ACHN (cell line): ENCODE measurements at places on chromosomes 3 and 15.
A peak's percentile ranks its signal among the peaks of the same experiment; 100 is the strongest.

DNA sequence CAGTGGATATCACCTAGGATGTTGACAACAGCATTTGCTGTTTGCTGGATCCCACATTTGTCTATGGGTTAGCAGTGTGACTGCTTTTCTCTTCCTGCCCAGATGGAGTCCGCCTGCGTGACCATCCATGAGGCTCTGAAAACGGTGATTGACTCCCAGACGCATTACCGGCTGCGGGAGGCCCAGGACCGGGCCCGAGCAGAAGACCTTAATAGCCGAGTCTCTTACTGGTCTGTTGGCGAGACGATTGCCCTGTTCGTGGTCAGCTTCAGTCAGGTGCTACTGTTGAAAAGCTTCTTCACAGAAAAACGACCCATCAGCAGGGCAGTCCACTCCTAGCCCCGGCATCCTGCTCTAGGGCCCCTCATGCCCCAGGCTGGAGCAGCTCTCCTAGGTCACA is 11.0 kb downstream of the TMED3 start:
- DNase-seq: no peak

DNA sequence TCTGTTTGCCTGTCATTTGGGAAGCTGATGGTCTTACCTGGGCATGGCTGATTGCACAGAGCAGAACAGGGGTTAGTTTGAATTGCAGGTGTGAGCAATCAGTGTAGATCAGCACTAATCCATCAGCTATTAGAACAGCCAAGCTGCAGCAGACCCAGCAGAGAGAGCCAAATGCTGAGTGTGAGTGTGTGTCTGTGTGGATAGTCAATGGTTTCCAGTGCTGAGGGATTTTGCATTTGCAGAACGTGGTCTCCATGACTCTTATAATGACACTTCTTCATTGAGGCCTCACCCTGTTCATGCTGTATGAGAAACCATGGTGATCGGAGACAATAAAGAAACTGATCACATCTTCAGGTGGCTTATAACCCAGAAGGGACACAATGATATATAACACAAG is 312.1 kb downstream of the SOX2 start:
- DNase-seq: no peak

DNA sequence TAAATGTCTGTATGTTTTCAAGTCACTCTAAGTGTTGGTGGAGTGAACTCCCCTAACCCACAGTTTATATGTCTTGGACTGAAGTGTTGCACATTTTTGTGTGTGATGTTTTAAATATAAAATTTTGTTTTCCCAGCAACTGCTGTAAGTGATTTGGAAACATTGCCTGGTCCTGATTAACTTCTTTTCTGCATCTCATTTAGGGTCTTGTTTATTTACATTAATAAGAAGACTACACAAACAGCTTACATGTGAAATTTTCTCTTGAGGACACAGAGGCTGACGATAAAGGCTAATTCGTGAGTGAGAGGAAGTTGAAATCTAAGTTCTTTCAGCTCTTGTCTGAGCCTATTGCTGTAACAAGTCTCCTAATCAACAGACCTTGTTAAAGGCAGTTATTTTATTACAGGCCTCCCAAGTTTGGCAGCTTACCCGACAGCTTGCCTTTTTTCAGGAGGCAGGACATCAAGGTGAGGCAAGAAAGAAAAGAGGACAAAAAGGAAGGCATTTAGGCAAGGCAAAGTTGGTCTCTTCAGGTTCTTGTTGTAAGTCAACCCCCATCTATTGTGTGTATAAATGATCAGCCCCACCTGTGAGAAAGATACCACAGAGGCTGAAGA is 177.7 kb upstream of the NR2E3 start:
- no peak for DNase-seq

- DNase-seq: no peak
These were observed 18.7 kb downstream of the IGSF11 start for GRCh38 chr3:119015942-119016341.

GRCh38 chr15:95690631-95691340 is 639.7 kb upstream of the NR2F2 start:
- no peak for DNase-seq

GRCh38 chr3:11717768-11718636 is 74.3 kb upstream of the VGLL4 start:
- DNase-seq: peak; percentile 53
